Suprapubic skin (tissue), 4 donors: ENCODE measurements at places on chromosomes 2 and 18.

- DNase-seq = no peak
These were observed 272.9 kb upstream of the EPAS1 start for GRCh38 chr2:46024146-46024779.

GRCh38 chr18:13032173-13032572, 41.0 kb downstream of the CEP192 start:
- no peak for DNase-seq

GRCh38 chr2:138424436-138425140, 77.0 kb upstream of the SPOPL start:
- DNase-seq = no peak

DNA sequence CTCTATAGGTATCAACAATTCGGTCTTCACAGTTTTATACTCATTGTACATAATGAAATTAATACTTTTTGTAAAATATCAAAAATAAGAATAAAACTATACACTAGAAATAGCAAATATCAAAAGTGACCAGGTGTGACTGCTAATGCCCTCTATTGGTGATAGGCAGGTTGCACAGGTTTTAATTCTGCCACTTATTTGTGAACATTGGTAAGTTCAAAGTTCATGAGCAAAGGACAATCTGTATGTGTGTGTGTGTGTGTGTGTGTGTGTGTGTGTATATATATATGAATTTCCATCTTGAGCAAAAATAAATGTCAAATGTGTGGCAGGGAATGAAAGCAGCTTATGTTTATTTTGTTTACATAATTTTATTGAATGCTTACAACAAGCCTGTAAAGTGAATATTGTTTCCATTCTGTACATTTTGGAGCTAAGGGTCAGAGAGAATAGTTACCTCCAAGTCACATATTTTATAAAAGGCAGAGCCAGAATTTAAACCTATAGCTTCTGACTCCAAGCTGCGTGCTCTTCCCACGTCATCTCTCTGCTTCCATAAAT, 537.4 kb downstream of the CPS1 start:
- DNase-seq = no peak

DNA sequence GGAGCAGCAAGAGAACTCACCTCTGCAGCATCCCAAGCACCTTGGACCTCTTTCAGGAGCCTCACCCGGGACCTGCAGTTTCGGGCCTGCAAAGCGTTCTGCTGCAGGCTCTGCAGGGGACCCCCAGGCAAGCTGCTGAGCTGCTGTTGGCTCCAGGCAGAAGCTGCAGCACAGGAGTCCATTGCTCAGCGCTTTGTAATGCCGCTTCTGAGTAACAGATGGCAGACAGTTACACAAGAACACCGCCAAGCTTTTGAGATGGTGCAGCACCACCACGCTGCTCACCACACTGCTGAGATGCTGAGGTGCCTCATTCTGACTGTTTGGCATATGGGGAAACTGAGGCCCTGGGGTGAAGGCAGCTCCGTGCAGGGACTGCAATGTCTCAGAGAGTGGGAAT, 1.9 kb upstream of the GALNT14 start:
- no peak for DNase-seq

- no peak for DNase-seq
These were observed 543.6 kb upstream of the NRP2 start for GRCh38 chr2:205138735-205139134.

DNA sequence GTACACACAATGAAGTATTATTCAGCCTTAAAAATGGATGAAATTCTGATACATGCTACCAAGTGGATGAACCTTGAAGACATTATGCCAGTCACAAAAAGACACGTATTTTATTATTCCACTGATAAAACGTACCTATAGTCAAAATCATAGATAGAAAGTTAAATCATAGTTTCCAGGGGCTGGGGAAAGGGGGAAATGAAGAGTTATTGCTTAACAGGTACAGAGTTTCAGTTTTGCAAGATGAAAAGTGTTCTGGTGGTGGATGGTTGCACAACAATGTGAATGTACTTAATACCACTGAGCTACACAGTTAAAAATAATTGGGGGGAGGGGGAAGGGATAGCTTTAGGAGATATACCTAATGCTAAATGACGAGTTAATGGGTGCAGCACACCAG, 279.0 kb upstream of the STON1 start:
- no peak for DNase-seq

DNA sequence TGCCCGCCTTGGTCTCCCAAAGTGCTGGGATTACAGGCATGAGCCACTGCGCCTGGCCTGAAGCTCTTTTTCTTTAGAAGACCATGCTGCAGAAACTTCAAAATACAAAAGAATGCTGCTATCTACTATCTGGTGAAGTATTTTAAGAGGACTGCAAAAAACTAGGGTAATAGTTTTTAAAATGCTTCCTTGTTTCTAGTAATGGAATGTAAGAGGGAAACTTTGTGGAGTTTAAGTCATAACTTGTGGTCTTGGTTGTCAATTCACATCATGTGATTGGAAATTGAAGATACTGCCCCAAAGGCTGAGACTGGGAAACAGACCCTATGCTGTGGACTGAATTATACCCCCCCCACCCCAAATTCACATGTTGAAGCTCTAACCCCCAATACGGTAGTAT, 68.3 kb downstream of the B3GNT2 start:
- no peak for DNase-seq

- DNase-seq = no peak
These were observed 726.0 kb downstream of the ERBB4 start for GRCh38 chr2:211812587-211812986.

DNA sequence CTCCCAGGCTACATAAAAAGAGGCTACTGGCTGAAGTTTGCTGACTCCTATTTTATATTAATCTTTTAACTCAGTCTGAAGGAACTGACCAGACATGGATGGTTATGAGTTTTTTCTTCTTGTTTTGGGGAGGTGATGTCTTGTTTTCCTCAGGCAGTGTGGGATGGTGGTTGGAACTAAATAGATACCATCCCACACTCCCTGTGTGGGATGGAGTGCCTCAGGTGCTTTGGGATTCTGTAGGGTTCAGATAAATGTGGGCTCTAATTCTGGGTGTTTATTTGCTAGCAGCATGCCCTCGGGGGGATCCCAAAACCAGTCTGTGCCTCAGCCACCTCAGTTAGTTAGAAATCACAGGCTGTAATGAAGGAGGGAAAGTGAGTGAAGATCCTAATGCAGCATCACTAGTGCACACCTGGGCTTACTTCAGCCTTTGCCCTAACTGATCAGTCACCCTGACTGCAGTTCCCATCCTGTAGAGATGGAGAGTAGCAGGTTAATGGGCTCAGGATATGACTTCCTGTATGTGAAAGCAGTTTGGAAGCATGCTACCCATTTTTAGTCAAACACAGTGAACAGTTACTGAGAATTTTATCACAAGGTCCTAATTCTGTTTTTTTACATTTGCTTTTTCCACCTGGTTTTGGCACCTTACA, 132.2 kb downstream of the SPTBN1 start:
- no peak for DNase-seq

GRCh38 chr2:71704131-71704561, 250.8 kb downstream of the DYSF start:
- peak; percentile 19 for DNase-seq

DNA sequence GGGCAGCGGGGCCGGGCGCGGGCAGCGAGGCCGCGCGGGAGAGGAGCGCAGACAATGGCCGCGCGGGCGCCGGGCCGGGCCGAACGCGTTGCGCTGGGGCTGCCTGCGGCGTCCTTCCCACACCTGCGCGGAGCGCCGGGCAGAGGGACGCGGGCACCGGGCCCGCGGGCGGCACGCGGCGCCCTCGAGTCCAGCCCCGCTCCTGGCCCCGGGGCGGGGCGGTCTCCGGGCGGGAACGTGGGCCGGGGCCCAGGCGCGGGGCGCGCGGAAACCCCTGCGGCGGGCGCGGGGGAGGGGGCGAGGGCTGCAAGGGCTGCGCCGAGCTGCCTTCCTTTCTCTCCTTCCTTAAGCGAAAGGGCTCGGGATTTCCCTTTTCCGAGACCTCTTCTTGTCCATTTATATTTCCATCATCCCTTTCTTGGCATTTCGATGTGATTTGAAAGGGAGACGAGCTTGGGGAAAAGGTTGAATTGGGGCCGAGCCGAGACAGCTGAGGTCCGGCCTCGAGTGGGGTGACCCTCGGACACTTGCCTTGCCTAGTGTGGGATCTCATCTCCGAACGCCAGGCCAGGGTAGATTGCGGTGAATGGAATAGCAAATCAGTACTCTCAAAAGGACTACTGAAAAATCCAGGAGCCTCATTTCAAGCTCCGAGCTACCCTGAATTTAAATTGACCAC, 676 bp downstream of the KLHL23 start:
- no peak for DNase-seq

DNA sequence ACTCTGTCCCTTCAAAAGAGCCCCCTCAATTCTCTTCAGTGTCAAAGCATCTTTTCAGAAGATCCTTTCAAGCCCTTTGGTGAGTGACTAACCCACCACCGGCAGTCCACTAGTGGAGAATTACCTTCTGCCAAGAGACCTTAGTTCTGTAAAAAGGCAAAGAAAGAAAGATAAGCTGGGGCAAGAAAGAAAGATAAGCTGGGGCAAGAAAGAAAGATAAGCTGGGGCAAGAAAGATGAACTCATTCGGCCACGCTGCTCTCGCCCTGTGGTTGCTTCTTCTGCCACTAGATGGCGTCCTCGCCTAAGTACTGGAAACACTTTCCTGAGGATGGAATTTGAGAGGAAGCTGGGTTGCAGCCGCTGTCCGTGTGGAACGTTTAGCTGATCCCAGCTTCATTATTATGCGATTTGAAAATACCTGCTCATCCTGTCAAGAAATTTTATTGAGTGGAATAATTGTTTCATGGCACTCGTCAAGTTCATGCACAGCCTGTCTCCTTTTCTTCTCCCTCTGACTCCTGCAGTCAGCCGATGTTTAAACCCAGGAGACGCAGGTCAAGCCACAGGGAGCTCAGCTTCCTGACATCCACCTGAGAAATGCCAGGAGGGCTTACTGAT, 17.3 kb upstream of the ANXA4 start:
- peak; percentile 91 for DNase-seq

DNA sequence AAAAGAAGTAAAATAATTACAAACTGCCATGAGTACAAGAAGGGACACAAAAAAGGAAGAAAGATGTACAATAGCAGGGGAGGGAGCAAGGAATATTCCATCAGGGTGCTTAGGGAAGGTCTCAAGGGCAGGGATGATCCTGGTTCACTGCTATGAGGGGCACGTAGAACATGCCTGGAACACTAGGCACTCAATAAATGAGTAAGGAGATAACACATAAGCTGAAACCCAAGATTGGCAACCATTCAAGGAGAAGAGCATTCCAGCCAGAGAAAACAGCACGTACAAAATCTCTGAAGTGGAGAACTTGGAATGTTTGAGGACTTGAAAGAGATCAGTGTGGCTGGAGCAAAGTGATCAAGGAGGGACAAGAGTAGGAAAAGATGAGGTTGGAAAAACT, 103.2 kb downstream of the FAM161A start:
- DNase-seq = no peak

GRCh38 chr18:68267583-68267982, 447.3 kb downstream of the TMX3 start:
- DNase-seq = no peak

DNA sequence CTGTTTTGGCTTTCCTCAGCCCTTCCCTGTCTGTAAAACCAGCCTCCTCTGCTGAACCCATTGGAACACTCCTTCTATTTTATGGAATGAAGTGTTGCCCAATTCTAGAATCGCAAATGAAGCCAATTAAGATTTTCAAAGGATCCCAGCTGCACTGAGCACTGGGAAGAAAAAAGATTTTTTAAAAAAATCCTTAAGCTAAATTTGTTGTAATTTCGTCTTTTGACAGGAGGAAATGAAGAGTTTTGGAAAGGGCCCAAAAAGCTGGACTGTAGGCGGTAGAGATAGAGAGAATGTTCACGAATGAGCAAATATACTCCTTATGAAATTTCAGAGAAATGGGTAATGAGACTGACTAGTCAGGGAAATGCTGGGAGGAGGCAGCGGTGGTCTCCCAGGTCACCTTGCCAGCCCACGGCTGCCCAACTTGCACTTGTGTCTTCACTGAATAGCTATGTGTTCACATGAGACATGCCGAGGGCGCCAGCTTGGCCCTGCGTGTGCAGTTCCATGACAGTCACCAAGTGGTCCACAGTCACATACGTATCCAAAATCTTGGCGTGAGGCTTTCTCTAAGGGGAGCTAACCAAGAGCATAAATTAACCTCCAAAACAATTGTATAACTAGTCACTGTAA, 69.9 kb downstream of the SGPP2 start:
- no peak for DNase-seq

DNA sequence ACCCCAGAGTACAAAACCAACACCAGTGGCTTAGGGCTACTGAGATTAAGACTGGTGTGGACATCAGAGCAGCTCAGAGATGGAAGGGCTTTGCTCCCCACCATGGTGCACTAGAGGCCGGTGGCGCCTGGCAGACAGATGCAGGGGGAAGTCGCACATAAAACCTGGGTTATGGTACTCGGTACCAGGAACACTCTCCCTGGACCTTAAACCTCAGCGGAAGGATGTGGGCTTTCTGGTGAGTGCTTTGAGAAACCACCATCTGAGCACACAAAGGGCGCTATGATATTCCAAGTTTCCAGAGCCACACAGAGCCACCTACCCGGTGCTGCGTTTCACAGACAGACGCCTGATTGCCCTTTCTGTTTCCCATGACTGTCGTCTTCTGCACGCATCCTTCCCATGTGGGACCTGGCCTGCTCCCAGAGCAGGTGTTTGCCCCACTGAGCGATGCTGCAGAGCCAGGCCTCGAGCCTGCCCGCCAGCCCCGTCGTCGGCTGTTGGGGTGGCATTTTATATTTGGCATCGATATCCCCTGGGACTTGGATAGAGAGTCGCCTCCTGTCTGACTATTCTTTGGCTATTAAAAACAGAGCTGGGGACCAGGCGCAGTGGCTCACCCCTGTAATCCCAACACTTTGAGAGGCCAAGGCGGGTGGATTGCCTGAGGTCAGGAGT, 89.5 kb upstream of the ODC1 start:
- no peak for DNase-seq
